ENCODE measurements at places on chromosomes 16 and 17.

GRCh38 chr16:17342031-17342430 lies 128.7 kb downstream of the XYLT1 start:
- DNase-seq: no peak

DNA sequence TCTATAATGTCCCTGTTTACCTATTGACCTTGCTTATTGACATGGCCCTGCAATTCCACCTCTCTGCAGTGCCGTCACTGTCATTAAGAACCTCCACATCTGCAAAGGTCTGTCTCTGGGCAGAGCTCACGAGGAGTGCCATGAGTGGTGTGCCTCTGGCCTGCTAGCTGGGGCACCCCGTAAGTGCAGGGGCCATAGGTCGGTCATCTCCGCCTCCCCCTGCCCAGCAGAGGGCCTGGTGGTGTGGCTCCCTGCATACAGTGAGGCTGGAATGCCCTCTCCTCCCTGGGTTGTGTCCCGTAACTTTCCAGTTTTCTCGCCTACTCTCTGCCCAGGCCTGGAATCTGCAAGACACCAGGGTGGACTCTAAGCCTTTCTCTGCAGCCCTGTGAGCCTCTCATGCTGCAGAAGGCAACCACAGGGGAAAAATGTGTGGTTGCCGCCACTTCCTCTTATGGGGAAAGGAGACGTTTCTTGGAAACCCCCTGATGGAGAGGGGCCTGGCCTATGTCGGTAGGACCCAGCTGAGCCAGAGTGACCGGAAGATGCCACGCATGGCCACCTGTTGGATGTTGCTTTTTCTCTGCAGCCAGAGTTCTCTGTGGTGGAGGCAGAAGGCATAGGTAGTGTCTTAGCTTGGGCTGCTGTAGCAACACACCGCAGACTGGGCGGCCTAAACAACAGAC lies 2.7 kb upstream of the SNX20 start:
- no peak for DNase-seq

DNA sequence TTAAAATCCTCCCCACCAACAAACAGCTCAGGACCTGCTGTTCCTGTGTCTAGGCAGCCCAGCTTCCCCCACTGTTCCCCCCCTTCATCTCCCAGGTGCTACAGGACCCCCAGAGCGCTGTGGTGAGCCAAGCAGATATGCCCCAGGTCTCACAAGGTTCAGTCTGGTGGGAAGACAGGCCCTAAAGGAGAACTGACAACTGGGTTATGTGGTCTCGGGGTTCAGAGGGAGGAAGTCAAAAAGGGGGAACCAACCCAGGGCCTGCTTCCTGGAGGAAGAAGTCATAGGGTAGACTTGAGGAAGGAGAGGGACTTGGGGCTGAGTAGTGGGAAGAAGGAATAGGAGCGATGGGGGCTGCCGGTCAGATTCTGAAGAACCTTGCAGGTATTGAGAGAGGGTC lies 2.6 kb downstream of the RIPOR1 start:
- no peak for DNase-seq

DNA sequence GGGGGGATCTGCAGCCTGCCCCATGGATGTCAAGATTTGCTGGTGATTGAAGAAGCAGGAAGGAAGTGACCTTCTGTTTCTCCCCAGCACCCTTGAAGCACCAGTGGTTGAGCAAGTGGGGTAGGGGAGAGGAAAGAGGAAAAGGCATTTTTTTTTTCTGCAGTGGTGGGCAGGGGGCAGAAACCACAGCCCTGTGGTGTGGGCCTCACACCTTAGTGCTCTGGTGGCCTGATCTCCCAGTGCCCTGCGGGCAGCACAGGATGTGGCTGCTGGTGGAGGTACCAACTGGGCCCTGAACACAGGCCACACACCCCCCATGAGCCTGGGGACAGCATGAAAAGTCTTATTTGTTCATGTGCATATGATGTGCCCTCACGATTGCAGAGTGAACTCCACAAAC lies 7.1 kb downstream of the ITGAD start:
- DNase-seq: no peak

- no peak for DNase-seq
Observed at GRCh38 chr16:89122322-89122851, 28.7 kb downstream of the ACSF3 start.

- peak; percentile 37 for DNase-seq
Observed at GRCh38 chr17:62671553-62671952, 44.1 kb downstream of the MRC2 start.

GRCh38 chr17:71501711-71502110 lies 619.1 kb upstream of the SOX9 start:
- DNase-seq: no peak

- DNase-seq: peak; percentile 94
Observed at GRCh38 chr16:4392382-4393239, 21.0 kb downstream of the VASN start.

- DNase-seq: no peak
Observed at GRCh38 chr16:67874372-67874771, 1.5 kb downstream of the EDC4 start.

- DNase-seq: no peak
Observed at GRCh38 chr16:84851192-84852127, 31.7 kb downstream of the CRISPLD2 start.

GRCh38 chr16:11164482-11165270 lies 91.3 kb downstream of the SOCS1 start:
- DNase-seq: no peak

GRCh38 chr17:49409066-49409465 lies 5.6 kb downstream of the PHB1 start:
- no peak for DNase-seq

DNA sequence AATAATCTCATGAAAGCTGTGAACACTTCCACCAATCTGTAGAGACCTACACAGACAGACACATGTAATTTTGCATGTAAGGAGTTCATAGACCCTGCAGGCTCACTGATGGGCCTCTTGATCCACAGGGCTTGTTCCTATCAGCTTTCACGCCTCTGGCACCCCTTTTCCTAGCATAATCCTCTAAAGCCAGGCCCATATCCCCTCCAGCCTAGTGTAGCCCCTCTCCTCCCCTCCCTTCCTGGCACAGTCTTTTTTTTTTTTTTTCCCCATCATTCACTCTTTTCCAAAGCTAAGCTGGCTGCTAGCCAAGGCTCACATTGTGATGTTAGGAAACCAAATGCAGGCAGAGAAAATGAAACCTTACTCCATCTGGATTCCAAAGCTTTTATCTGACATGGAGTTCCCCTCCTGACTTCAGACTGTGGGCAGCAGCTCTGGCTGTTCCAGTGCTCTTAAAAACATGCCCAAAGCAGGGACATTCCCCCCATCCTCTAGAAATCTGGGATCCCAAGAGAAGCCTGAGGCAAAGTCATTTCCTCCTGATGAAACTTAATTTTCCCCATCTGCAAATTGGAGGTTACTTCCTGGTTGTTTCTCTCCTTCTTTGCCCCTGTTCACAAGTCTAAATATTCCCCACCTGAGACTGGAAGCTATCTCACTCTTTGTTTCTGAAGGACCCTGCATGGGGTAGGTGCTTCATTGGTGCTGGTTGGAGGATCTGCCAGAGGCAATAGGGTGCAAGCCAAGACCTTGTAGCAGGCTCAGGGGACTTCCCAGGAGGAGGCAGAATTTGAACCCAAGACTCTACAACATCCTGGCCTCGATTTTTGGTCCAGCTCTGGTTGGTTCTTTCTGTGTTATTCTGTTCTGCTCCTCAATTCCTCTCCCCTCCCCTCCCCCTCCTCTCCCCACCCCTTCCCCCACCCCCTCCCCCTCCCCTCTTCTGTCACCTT lies 9.9 kb upstream of the CCL5 start:
- no peak for DNase-seq

DNA sequence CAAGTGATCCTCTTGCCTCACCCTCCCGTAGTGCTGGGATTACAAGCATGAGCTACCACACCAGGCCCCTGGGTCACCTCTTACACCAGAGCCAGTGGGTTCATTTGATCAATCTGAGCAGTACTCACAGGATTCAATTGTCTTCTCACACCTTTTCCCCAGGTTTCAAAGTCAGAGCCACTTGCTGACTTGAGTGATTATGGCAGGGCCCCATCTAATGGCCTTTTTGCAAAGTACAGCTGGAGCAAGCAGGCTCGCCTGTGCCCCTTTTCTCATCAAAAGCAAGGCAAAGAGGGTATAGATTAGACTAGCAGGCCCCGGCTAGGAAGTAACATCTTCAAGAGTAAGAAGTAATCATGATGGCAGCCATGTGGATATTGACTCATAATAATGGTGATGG lies 114.8 kb upstream of the NOL11 start:
- peak; percentile 84 for DNase-seq

DNA sequence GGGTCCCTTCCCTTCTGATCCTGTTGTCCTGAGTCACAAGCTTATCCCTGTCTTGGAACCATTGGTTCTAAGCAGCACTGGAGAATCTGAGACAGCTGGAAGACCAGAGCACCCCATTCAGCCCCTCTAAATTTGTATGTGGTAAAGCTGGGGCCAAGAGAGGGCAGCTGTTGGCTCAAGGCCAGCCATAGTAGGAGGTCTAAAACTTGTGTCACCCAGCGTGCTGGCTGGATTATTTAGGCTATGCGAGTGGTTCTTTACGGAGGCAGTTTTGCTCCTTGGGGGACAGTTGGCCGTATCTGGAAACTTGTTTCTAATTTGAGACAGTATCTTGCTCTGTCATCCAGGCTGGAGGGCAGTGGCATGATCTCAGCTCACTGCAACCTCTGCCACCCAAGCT lies 69.6 kb upstream of the GSE1 start:
- DNase-seq: no peak

DNA sequence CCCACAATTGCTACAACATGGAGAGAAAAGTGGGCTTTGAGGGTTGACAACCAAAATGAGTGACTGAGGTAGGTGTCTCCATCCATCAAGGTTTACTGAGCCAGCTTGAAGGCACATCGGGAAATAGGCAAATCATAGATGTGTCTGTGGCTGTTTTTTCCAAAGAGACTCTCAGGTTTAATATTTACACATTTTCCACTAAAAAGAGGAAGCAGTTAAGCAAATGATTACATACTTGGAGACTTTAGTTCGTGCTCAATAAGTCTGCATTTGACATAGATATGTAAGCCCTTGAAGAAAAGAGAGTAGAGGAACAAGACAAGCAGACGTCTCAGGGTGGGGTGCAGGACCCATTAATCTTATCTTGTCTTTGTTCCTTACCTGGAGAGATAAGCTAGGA lies 148.9 kb upstream of the COX10 start:
- no peak for DNase-seq

DNA sequence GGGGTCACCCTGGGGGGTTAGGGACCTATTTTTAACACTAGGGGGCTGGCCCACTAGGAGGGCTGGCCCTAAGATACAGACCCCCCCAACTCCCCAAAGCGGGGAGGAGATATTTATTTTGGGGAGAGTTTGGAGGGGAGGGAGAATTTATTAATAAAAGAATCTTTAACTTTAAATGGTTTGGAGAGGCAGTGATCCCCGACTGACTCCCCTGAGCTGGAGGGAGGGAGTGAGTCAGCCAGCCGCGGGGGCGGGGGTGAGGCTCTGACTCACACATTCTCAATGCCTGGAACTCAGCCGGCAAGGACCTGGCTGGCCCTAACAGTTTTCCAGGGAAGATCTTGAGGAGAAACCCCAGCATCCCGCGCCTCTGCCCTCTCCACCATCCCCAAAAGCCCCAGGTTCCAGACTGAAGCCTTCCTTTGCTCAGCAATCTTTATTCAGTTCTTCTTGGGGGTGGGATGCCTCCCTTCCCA lies 1.5 kb downstream of the HCFC1R1 start:
- peak; percentile 90 for DNase-seq

- DNase-seq: no peak
Observed at GRCh38 chr17:4880857-4881256, 18.5 kb upstream of the C17orf107 start.

GRCh38 chr17:4130715-4131114 lies 12.1 kb downstream of the ZZEF1 start:
- DNase-seq: no peak

DNA sequence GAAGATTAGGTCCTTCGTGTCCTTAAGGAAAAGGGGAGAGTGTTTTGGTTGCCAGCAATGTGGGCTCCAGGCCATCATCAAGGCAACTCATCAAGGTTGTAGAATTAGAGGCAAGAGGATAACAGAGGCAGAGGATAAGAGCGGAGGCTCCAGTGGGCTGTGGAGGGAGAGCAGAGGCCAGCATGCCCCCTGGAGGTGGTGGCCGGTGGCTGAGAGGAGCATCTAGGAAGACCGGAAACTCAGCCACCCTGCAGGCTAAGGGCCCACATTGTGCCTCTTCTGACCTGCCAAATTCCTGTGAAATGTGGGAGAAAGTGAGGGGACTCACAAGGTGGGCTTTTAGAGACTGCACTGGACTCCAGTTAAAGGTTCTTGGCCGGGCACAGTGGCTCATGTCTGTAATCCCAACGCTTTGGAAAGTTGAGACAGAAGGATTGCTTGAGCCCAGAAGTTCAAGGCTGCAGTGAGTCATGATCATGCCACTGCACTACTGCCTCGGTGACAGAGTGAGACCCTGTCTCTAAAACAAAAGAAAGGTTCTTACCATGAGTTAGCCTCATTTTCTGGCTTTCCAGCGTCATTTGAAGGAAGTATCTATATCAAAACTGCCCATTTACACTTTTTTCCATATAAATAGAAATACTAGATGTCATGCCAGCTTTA lies 62.7 kb upstream of the ADORA2B start:
- DNase-seq: peak; percentile 85

- no peak for DNase-seq
Observed at GRCh38 chr17:82003411-82004381, 19.0 kb downstream of the CENPX start.

DNA sequence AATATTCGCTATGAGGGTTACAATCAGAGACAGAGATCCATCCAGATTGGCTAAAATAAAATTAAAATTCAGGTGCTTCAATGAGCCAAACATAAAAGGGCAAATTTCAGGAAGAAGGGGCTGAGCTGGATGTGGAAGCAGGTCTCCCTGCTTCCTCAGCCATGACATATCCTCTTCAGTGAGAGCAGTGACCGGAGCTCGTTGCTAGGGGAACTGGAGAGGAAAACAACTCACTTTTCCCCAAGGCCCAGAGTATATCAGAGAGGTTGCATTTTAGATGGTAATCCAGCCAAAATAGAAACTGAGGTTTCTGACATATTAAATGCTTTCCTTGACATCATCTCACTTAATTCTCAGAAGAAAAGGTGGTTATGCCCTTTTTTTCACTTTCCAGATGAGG lies 503.5 kb downstream of the HS3ST4 start:
- DNase-seq: no peak

DNA sequence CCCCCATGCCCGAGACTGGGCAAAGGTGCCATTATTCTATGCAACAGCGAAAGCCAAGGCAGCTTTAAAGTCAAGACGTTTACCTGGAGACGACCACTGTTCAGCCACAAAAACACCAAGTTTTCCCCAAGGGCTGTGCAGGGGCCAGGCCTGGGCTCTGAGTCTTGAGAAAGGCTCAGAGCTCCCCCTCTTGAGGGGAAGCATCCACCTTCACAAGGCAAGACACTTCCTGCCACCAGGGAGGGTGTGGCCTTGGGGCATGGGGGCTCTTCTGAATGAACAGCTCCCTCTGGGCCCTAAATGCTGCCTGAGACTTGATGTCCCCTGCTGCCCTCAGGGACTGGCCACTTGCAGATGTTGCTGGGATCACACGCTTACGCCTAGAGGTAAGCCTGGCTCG lies 26.5 kb downstream of the PDIA2 start:
- DNase-seq: no peak

DNA sequence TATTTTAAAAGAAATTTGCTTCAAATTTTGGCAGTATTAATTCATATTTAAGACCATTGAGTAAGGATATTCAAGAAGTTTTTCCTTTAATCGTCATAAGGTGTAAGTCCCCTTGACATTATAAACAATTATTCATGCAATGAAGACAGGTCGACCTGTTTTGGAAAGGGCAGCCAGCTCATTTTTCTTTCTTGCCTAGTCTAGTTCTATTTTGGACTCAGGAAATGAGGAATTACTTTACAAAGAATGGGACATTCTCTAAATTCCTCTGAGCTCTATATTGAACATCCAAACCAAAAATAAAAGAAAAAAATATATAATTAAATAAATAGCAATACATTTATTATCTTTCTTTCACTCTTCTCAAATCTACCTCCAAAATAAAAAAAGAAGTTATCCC lies 595.6 kb upstream of the KIF2B start:
- DNase-seq: no peak

Measured in H9 (cell line).